ENCODE measurements at places on chromosomes 11 and 22. TPM values are rescaled to one million over a fixed set of nuclear protein-coding genes. Genes with fewer than 3 reads are reported as not detected.
A peak's percentile ranks its signal among the peaks of the same experiment; 100 is the strongest.

DNA sequence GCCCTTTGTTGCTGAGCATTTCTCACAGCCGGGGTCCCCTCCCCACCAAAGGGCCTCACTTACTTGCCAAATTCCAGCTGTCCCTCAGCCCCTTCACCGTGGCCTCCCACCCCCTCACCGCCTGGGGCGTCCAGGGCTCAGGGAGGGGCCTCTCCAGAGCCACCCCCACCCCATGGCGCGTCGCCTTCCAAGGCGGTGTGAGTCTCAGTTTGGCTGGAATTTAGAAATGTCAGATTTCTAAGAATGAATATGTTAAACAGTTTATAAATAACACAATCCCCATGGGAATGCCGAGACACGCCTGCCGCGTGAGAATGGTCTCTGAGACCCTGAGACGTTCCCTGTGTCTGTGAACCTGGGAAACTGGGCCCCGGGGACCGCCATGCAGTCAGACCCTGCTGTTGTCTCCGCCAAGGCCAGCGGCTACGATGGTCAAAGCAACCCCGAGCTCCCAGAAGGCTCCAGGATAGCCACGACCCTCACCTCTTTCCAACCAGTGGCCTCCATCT, 28.9 kb downstream of the CELSR1 start:
- DNase-seq, result no peak
- no peak overlapping the region for H3K4me3 ChIP-seq
- H3K4me1 ChIP-seq, result no peaks in the 10 kb centered on the region
- H3K27ac ChIP-seq, result no peak overlapping the region
- no peaks in the 10 kb centered on the region for H3K27me3 ChIP-seq

SAA4 gene
- not detected for total RNA-seq

- H3K36me3 ChIP-seq, result no peaks in the 10 kb centered on the region
- H3K27ac ChIP-seq, result no peak overlapping the region
- no peaks in the 10 kb centered on the region for H3K4me1 ChIP-seq
- no peaks in the 10 kb centered on the region for H3K27me3 ChIP-seq
- no peak overlapping the region for H3K4me3 ChIP-seq
- no peak for DNase-seq
These were observed 48.9 kb downstream of the ARHGEF12 start for GRCh38 chr11:120385110-120385509.

CBLIF gene
- not detected for total RNA-seq

DNA sequence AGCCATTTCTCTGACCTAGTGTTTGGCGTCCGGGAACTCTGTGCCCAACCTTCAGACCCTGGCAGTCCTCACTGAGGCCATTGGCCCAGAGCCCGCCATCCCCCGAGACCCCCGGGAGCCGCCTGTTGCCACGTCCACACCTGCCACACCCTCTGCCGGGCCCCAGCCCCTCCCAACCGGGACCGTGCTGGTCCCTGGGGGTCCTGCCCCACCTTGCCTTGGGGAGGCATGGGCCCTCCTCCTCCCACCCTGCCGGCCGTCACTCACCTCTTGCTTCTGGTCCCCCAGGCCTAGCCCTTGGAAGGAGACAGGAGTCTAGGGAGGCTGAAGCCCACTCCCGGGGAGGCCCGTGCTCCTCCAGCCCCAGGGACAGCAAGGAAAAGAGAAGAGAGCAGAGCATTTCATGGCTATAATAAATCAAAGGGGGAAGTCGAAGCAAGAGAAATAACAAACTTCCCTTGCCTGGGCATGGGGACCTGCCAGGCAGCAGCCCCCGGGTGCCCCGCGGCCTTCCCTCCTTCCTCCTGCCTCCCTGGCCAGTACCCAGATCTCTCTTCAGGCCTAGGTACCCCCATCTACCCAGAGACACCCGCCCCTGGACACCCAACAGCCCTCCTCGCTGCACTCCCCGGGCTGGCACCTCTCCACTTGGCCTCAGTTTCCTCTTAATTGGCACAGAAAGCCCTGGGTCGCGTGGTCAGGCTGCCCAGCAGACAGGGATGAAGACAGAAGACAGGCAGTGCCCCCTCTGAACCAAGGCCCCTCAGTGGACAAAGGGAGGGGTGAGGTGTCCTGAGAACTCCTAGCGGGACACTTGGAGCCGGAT, 13.0 kb upstream of the SLC39A13 start:
- no peaks in the 10 kb centered on the region for H3K27me3 ChIP-seq
- H3K4me3 ChIP-seq, result no peak overlapping the region
- no peaks in the 10 kb centered on the region for H3K4me1 ChIP-seq
- no peak overlapping the region for H3K27ac ChIP-seq
- no peak for DNase-seq

GRCh38 chr11:64763526-64764039, 3.8 kb upstream of the PYGM start:
- H3K27ac ChIP-seq, result peak overlapping the region; percentile 36
- H3K4me1 ChIP-seq, result no peaks in the 10 kb centered on the region
- no peaks in the 10 kb centered on the region for H3K27me3 ChIP-seq
- peaks cover 53% of the 10 kb centered on the region for H3K36me3 ChIP-seq

DNA sequence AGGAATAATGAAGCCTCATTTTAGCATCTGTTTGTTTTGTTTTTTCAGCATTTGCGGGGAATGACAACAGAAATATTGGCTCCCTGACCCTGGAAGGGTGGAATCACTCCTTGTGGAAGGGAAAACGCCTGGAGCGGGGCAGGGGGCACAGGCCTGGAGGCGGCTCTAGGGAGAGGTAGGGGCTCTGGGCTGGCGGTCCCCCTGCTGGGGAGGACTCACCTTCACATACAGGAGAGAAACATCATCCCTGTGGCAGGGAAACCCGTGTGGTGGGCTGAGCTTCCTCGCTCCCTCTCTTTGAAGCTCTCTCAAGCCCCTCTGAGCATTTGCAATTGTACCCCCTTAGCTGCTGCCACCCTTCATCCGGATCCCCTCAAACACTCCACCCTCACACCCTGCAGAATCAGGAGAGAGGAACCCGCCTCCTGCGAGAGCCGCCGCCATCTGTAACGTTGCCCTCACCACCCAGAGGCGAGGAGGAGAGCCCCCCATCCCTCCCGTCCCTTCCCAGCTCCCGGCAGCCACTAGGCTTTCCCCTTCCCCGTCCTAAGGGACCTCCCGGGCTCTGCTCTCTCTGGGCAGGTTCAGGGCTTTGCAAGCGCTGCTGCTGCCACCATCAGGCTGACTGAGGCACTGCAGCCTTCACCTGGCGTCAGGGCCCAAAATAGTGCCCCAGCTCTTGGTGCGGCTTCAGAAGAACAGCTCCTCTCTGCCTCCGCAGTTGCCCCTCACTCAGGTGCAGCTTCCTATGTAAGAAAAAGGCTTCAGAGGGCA, 10.4 kb downstream of the KIRREL3 start:
- H3K4me3 ChIP-seq, result no peak overlapping the region
- peak; percentile 18 for DNase-seq
- 0 out of 2 replicates have a peak, but pooled peaks cover 6% of the 10 kb centered on the region for H3K27me3 ChIP-seq
- no peaks in the 10 kb centered on the region for H3K36me3 ChIP-seq

DNA sequence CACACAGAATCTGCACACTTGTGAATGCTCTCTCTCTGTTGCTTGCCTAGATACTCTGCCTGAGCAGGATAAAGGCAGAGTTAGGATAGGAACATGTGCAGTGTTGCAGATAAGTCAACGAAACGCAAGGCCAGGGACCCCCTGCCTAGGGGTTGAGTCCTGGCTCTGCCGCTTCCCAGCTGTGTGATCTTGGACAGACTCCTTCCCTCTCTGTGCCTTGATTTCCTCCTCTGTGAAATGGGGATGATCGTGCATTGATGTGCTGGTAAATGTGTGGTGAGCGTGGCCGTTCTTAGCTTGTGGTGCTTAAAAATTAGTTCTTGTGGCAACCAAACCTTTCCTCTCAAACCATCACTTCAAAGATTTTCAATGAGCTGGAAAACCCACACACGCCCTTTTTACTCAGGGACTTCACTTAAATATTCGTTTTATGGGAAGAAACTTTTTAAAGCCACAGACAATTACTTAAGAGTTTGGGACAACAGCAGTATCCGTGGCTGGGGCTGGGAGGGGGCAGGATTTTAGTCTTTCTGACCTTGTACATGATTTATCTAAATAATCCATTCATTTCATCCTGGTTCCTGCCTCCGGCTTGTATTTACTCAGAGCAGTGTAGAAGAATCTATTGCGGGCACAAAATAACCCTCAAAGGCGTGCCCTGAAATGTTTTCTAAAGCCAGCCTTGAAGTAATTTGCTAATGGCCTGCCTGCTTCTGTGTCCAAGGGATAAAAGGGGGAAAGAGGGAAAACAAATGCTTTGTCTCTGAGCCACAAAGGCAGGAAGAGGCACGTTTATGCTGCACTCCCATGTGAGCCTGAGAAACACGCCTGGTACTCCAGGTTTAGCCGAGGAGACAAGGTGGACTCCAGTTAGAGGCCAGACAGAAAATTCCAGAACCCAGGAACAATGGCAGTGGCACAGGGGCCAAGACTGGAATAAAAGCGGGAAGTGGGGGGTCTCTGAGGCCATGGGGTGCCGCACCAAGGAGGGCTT, 85.0 kb upstream of the CRYBB3 start:
- no peaks in the 10 kb centered on the region for H3K27me3 ChIP-seq
- H3K4me3 ChIP-seq, result no peak overlapping the region
- no peaks in the 10 kb centered on the region for H3K36me3 ChIP-seq

- peaks cover 17% of the 10 kb centered on the region for H3K27me3 ChIP-seq
- no peaks in the 10 kb centered on the region for H3K4me1 ChIP-seq
- H3K27ac ChIP-seq, result no peak overlapping the region
- no peaks in the 10 kb centered on the region for H3K36me3 ChIP-seq
These were observed 2.5 kb downstream of the MPPED2 start for GRCh38 chr11:30583476-30584280.

DNA sequence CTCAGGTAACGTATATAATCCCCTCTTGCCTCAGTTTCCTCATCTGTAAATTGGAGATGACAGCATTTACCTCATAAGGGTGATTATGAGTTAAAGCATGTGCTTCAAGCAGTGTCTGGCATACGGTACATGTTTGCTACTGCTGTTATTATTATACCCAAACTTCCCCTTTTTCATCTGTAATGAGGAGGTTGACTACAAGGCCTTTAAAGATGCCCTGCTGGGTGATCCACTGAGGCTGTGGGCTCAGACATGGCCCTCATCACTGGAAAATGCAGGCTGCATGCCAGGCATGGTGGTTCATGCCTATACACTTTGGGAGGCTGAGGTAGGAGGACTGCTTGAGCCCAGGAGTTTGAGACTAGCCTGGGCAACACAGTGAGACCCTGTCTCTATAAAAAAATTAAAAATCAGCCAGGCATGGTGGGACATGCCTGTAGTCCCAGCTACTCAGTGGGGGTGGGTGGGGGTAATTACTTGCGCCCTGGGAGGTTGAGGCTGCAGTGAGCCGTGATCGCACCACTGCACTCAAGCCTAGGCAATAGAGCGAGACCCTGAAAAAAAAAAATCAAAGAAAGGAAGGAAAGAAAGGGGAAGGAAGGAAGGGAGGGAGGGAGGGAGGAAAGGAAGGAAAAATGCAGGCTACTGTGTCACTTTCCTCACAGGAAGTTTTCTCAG, 4.3 kb downstream of the PIK3IP1 start:
- no peaks in the 10 kb centered on the region for H3K36me3 ChIP-seq
- H3K27ac ChIP-seq, result no peak overlapping the region
- H3K4me3 ChIP-seq, result no peak overlapping the region
- no peak for DNase-seq
- H3K27me3 ChIP-seq, result no peaks in the 10 kb centered on the region
- peaks cover 25% of the 10 kb centered on the region for H3K4me1 ChIP-seq

POLD3 gene
- 18.9 TPM for total RNA-seq

DLAT gene
- 68.1 TPM for total RNA-seq
